Activated CD4-positive, alpha-beta T cell treated with anti-CD3 and anti-CD28 coated beads, Interleukin-2, amount 50 U/mL, for 4 hours (primary cell): ENCODE measurements at places on chromosomes 12 and 14.

GRCh38 chr12:31035967-31036665 lies 37.5 kb upstream of the DDX11 start:
- no peak for DNase-seq

GRCh38 chr12:68175557-68176061 lies 16.1 kb upstream of the IFNG start:
- peak; percentile 43 for DNase-seq

DNA sequence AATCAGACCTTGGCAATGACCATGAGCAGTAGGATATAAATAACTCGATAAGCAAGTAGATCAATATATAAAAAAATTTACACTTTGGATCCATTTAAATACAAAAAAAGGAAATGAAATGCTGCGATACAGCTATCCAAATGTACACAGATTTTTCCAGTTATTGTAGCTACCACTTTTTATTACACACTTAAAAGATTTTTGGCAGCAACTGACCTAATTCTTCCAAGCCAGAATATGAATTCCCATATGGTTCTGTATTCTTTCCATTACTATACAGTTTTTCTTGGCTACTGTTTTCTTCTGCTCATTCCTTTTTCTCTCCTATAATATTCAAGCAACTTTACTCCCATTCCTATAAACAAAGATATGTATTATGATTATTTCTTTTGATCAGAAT lies 52.2 kb downstream of the TMTC1 start:
- no peak for DNase-seq

DNA sequence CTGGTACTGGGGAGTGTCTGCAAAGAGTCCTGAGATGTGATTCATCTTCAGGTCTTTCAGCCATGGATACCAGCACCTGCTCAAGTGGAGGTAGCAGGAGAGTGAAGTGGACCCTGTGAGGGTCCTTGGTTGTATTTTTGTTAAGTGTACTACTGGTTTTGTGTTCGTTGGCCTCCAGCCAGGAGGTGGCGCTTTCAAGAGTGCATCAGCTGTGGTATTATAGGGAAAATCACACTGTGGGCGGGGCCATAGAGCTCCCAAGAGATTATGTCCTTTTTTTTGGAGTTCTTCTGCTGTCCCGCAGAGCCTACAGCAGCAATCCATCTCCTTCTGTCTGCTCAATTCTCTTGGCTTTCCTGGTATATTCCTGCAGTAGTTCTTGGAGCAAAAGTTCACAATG lies 66.8 kb downstream of the SPATA7 start:
- DNase-seq: no peak

DNA sequence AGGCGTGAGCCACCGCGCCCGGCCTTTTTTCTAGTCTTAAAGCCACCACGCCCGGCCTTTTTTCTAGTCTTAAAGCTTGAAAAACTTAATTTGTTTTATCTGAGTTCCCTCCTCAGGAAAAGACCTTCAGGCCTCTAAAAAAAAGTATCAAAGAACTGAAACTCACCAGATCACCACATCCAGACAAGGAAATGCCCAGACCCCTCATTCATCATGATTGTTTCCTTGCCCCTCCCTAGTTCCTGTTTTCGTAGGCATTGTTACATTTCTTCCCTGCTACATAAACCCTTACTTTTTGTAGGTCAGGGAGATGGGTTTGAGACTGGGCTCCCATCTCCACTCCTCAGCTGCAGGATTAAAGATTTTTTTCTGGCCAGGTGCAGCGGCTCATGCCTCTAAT lies 21.1 kb upstream of the VWF start:
- no peak for DNase-seq

DNA sequence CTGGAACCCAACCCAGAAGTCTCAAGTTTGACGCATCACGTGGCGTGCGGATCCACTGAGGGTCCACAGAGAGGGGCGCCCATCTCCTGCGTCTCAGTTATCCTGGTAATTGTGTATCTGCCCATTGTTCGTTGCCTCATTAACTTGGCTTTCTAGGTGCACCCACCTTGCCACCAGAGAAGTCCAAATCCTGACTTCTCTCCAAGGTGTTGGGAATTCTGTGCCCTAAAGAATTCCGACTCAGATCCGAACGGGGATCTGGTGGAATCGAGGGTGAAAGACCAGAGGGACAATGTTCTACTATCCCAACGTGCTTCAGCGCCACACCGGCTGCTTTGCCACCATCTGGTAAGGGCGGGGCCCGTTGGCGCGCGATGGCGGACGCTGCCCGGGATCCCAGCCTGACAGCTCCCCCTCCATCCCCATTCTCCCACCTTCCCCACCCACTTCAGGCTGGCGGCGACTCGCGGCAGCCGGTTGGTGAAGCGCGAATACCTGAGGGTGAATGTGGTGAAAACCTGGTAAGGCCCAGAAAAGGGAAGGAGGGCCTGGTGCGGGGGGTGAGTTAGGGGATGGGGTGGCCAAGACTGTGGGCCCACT lies 481 bp downstream of the REC8 start:
- no peak for DNase-seq

- no peak for DNase-seq
Measured at GRCh38 chr12:98578821-98579220, 14.7 kb upstream of the SLC25A3 start.

DNA sequence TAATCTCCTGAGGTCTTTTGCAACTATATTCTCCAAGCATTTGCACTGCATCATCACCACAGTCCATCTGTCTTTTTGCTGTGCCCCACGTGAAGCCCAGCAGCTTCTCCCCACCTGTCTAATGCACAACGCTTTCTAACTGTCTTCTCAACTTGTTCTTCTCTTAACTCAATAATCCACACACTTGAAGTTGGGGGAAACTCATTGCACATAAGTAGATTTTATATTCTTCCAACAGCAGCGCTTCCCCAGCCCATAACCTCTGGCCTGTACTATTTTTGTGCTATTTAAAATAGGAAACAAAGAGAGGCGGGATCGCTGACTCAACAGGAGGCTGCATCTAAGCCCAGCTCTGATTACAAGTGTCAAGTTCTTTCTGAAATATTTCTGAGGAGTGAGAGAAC lies 226.7 kb downstream of the GXYLT1 start:
- no peak for DNase-seq
